ENCODE measurements at places on chromosomes 12 and 14.

DNA sequence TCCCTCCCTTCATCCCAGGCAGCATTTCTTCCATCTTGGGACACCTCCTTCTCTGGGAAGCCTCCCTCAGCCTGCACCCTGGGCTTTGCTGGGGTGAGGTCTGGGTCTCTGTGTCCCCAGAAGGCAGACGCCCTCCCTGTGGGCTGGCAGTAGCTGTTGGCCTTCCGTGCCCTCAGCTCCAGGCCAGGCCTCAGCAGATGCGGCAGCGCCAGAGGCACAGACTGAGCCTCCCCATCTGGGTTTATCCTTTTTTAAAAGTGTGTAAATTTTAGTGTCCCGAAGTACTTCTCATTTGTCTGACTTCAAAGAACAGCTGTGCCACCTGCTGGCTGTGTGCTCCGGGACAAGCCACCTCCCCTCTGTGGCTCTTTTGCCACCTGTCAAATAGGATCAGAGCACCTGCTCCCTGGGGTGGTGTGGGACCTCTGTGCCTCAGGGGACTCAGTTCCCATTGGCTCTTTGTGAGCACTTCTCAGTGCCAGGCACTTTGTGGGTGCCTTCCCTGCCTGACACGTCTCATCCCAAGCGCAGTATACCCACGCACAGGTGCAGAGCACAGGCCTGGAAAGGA lies 11.1 kb downstream of the EXOC3L4 start:
- DNase-seq, result peak; percentile 15

- no peak for DNase-seq
Measured at GRCh38 chr14:35855876-35856481, 29.8 kb downstream of the BRMS1L start.

DNA sequence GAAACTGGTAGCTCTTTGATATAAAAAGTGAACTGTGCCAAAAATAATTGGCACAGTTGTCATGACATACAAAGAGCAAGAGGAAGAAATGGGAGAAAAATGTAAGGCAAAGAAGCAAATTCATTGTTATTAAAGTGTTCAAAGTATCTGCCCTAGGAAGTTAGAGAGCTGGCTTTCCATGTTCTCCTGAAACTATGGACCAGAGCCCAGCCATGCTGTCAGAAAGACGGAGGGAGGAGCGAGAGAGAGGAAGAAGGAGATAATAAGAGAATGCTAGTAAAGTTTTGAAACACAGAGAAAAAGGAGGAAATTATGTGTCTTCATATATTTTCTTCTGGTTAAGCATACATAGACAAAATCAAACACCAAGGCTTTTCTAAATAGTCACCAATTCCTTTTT lies 78.1 kb upstream of the PELI2 start:
- DNase-seq, result no peak

- DNase-seq, result no peak
Measured at GRCh38 chr12:64706306-64706705, 52.9 kb downstream of the GNS start.

DNA sequence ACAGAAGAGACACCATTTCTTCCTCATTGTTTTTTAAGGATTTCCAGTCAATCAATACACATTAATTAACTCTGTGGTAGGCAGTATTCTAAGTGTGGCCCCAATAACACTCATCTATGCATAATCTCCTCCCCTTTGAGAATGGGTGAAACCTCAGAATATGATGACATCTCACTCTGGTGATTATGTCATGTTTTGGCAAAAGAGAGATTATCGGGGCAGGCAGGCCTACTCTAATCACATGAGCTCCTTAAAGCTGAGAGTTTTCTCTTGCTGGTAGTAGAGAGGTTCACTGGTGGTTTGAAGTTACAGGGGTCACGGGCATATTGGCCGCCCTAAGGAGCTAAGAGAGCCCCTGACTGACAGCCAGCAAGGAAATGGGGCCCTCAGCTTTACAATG lies 7.1 kb upstream of the LGMN start:
- no peak for DNase-seq

GRCh38 chr14:64147126-64147790 lies 146.9 kb downstream of the ESR2 start:
- no peak for DNase-seq

GRCh38 chr14:65229748-65230728 lies 127.7 kb upstream of the MAX start:
- peak; percentile 24 for DNase-seq

- DNase-seq, result no peak
Measured at GRCh38 chr14:103243764-103244737, 90.0 kb upstream of the EIF5 start.

- DNase-seq, result no peak
Measured at GRCh38 chr14:72810201-72810600, 83.7 kb downstream of the DPF3 start.

DNA sequence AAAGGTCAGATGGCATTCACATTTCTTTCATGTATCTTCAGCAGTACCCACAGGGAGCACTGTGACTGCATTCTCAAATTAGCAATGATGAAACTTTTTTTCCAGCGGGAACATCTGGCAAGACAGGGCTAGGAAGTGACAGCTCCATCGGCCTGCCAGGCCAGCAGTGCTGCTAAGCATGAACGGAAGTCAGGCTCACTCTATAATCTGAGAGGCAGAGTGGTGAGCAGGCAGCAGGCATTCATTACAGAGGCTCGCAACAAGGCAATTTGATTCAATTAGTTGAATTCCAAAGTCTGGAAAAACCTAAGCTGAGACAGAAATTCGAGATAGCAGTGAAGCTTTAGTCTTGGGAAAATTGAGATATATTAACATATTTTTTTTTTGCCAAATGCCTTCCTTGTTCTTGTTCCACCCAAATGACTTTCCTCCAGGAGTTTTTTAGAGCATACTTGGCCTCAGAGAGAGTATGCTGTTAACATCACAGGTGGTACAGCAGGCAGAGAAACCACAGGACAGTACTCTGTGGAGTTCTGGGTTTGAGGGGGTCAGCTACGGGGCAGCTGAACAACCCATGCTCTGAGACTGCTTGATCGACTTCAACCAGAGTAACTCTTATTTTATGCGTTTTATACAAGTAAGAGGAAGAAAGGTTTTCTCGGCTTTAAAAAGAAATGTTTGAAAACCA lies 414.9 kb downstream of the APAF1 start:
- no peak for DNase-seq

DNA sequence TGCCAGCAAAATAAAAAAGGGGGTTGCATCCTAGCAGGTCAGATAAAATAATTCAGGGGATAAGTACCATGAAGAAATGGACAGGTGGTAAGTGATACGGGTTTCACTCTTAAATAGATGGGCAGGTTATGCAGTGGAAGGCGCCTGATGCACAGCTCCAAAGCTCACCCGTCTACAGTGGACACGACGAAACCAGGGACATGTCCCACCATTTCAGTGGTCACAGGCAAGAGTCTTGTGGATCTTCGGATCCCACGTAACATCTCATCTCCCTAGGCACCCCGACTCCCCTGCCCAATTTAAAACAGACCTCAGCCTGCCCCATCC lies 60.5 kb downstream of the DDX51 start:
- no peak for DNase-seq

GRCh38 chr14:68359837-68360552 lies 432.9 kb downstream of the ZFP36L1 start:
- DNase-seq, result peak; percentile 10

Measured in hematopoietic multipotent progenitor cell treated with erythropoietin and hydrocortisone succinate and interleukin-3 and kit ligand, for 15 days (in vitro differentiated cells).